NCI-H1417 treated with DMSO at 0.1 percent for 48 hours (cell line): ENCODE measurements at places on chromosomes 4 and X.

DNA sequence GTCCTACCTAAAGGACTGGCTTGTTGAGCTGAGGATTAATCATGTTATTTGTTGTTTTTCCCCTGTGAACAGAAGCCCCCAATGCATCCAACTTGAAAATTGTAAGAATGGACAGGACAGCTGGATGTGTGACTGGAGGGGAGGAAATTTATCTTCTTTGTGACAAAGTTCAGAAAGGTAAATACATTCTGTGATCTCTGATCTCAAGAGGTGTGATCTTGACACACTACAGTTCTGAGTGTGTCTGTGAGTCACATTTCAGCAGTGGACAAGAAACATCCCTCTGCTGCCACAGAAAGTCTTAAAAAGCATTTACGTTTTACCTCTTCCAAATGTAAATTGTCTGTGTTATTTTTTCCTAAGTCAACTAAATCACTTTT is 79.3 kb downstream of the NFKB1 start:
- DNase-seq, result no peak

DNA sequence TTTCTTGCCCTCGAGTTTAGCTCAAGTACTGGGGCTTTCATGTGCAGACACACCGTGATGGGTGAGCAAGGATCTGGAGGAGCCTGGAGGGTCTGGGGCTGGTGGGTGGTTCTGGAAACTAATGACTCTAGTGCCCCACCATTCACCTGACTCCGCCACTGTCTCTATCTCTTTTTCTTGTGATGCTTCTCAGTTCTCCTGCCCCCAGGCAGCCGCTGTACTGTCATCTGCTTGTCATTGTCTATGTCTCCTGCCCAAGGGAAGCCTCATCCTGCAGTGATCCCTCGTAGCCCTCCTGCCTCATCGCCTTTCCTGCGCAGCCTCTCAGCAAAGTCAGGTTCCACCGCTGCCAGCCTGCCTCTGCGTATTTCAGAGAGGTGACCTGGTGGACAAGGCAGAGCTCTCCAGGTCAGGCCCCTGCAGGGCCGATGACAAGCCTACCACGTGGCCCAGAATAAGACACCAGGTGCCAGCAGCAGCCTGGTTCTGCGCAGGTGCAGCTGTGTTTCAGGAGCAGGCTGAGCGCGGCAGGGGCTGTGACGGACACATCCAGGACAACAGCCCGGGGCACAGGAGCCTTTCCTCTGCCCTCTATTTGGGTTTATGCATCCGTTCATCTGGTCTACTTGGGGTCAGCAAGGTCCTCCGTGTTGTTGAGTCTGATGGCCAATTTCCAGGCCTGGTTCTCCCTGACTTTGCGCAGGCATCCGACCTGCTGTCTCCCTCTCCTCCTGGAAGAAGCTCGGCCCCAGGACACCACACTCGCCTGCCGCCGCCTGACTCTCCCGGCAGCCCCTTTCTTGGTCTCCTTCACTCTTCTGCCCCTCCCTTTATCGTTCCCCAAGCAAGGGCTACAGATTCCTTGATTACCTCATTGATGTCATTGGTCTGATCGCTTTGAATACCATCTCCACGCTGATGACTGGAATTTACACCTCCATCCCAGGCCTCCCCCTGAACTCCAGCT is 30.9 kb upstream of the CDKN2AIP start:
- DNase-seq, result no peak

DNA sequence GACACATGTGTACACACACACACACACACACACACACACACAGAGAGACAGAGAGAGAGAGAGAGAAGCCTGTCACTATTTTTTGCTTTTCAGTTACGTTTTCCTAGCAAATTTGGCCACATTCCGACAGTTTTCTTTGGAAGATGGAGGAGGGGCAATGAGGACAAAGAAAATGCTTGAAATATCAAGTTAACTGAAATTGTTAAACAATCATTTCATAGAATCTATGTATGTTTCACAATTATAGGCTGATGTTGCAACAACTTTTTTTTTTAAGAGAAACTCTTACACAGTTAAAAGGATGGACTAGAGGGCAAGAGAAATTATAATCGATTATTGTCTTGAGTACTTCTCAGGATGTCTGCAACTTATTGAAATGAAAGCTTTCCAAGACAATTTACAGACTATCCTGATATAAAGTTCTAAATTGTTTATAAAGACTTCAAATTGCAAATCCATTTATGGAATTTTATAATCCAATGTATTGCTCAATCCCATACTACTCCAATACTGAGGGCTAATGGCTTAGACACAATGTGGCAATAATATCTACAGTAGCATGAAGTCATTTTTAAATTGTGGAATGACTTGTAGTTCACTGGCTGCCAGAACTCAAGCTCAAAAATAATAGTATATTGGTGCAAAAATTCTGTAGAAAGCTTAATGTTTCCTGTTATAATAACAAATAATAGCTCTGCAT is 647.0 kb upstream of the PCDH7 start:
- DNase-seq, result no peak

- DNase-seq, result no peak
These were observed 448 bp downstream of the TLL1 start for GRCh38 chr4:165873298-165874071.

DNA sequence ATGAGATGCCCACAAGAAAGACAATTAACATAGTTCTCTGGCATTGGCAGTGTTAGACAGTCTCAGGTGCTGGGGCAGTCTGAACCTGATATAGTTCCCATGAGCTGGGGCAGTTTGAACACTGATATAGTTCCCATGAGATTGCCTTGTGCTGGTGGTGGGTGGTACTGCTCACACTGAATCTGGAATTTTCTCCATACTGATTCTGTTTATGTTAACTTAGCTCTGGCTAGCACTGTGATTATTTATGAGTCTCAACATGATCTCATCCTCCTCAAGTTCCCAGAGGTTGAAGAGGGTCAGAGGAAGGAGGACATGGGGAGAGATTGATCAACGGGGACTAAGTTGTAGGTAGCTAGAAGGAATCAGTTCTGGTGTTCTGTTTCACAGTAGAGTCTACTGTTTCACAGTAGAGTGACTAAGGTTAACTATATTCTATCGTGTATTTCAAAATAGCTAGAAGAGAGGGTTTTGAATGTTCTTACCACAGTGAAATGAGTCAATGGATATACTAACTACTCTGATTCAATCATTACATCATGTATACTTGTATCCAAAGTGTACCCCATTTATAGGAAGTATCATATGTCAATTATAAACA is 379.9 kb downstream of the ADAM29 start:
- DNase-seq, result no peak

GRCh38 chrX:143945171-143945570 is 61.3 kb downstream of the UBE2NL start:
- DNase-seq, result no peak

DNA sequence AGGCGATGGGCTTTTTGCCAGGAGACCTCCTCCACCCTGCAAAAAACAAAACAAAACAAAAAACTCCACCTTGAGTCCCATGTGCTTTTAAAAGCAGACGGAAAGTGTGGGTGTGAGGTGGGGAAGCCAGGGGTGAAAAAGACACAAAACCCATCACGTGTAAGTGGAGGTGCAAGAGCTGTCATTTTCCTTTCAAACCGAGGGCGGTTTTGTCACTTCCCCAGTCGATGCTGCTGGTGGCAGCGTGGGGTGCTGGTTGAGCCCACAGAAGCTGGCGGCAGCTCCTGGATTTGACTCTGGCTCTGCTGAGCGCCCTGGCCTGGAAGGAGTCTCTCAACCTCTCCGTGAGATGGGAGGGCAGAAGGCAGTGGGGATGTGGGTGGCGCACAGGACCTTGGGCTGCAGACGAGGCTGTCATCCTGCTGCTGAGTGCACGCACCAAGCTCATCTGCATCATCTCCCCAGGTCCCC is 110.0 kb downstream of the PSAPL1 start:
- no peak for DNase-seq

GRCh38 chr4:7941111-7941964 is 1.7 kb upstream of the AFAP1 start:
- no peak for DNase-seq

GRCh38 chr4:8769645-8770517 is 101.8 kb downstream of the HMX1 start:
- DNase-seq, result no peak

- DNase-seq, result no peak
These were observed 8.0 kb downstream of the SLC7A3 start for GRCh38 chrX:70922774-70923473.

DNA sequence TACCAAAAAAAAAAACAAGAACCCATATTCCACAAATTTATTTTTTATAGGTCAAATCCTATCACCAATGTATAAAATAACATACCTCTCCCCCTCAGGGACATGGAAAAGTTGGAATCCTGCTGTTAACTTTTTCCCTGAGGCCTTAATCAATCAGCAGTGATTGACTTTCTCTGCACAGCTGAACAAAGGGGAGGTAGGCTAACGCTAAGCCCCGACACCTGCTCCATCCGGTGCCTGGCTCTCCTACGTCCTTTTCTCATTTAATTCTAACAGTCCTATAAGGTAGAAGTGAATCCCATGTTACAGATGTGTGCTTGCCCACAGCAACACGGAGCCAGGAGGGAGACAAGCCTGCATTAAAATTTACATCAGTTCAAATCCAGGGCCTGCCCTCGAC is 2.8 kb downstream of the CENPU start:
- DNase-seq, result no peak

DNA sequence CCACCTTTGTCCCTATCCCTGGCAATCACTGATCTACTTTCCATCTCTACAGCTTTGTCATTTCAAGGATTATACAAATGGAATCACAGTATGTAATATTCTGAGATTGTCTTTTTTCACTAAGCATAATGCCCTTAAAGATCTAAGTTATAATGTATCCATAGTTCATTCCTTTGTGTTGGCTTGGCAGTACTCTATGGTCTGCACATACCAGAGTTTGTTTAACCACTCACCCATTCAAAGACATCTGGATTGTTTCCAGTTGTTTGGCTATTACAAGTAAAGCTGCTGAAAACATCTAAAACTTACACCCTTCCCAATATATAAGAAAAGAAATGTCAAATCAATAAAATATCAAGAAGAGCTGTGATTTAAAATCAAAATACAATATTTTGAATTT is 26.0 kb upstream of the AWAT1 start:
- no peak for DNase-seq

DNA sequence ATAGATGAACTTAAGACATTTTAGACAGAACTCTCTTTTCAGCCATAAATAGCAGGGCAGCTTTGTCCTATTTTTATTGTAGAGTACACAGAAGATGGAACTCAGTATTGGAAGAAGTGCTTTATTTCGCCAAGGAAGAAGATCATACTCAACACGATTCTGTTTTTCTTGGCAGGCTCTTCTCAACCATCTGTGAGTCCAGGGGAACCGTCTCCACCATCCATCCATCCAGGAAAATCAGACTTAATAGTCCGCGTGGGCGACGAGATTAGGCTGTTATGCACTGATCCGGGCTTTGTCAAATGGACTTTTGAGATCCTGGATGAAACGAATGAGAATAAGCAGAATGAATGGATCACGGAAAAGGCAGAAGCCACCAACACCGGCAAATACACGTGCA is 37.6 kb downstream of the KIT start:
- no peak for DNase-seq

DNA sequence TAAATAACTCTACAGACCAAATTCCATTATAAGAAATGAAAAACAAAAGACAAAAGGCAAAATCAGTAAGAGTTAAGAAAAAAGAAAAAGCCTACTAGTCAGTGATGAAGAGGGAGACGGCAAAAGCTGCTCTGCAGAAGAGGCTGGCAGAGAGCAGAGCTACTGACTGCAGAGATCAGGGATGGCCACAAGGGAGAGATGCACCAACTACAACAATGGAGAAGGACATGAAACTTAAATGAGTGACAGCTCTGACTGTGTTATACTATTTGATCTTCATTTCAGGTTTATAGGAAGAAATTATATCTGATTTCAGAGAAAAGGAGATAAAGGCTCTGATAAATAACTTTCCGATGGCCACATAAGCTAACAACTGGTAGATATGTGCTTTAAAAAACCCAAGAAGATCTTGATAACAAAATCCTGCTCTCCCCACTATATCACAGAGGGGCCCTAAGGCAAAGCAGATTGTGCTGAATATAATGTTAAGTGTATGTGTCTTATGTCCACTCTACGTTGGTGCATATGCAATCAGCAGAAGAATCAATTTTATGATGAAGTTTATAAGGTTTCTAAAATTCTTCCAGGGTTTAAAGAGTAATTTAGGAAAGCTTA is 58.4 kb upstream of the COX18 start:
- DNase-seq, result no peak

DNA sequence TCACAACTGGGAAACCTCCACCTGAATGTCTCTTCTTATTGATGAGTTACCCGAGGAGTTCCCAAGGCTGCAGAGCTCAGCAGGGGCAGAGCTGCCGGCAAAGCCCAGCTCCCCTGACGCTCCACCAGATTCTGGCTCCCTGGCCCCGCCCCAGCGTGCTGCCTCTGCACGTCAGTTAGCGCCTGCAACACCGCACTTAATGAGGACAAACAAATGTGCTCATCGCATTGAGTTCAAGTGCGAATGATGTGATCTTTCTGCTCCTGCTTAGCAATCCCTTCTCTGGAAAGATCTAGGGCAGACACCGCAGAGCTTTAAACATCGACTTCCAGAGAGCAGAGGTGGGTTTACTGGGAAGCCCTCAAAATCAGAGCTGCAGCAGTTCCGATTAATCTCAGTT is 55.5 kb upstream of the FBXW7 start:
- DNase-seq, result no peak

- DNase-seq, result no peak
These were observed 123.1 kb upstream of the ENPEP start for GRCh38 chr4:110352670-110353442.

- no peak for DNase-seq
These were observed 219.0 kb downstream of the ARHGAP10 start for GRCh38 chr4:147950841-147951240.

GRCh38 chr4:1975391-1975801 is 33.4 kb downstream of the NELFA start:
- no peak for DNase-seq

GRCh38 chr4:177182728-177183127 is 126.9 kb upstream of the NEIL3 start:
- no peak for DNase-seq

DNA sequence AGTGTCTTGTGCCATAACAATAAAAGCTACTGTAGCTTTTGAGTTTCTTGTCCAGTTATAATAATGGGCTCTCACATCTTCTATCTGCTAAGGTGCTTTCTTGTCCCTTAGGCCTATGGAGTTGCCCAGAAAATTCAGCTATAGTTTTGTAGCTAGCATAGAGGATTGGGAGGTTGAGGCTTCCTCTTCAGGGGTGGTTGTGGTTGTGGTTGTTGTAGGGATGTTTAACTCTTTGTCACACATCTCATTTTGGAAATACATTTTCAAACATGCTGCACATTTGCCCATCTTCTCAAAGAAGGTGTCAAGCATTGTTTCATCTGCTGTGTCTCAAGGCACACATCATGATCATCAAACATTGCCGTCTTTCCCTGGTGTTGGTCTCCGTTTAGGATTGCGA is 65.0 kb downstream of the ATXN3L start:
- no peak for DNase-seq

GRCh38 chr4:141427726-141428296 is 207.1 kb downstream of the ZNF330 start:
- no peak for DNase-seq

DNA sequence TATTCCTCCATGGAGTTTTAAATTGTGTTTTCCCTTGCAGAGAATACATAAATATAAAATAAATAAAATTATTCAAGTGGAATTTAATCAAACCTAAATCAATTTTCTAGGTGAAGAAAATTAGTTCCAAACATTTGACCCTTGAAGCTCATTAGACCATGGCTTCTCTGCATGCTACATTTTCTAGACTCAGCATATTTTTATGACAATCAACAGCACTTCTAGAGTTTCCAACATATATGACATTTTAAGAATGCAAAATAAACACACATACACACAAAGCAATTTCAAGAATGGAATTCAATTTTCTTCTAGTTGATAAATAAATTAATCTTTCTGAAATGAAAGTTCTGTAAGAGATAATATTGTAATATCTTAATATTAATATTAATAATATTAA is 1083.9 kb upstream of the INTU start:
- no peak for DNase-seq
